ENCODE measurements at places on chromosomes 7 and 10.

DNA sequence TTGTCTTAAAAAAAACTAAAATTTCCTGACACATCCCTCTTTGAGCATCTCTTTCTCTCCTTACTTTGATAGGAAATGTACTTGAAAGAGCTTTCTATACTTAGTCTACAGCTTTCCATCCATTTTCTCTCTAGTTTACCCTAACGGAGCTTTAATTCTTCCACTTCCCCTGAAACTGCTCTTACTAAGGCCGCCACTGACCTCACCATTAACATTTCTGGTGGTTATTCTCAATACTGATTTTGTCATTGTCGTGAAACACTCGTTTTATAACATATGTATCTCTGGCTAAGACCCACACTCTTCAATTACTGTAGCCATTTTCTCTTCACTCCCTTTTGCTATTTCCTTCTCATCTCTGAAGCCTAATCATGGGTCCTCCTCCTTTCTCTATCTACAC lies 262.0 kb upstream of the FERD3L start:
- DNase-seq = no peak

GRCh38 chr10:83680470-83680891 lies 458.8 kb upstream of the GHITM start:
- no peak for DNase-seq

DNA sequence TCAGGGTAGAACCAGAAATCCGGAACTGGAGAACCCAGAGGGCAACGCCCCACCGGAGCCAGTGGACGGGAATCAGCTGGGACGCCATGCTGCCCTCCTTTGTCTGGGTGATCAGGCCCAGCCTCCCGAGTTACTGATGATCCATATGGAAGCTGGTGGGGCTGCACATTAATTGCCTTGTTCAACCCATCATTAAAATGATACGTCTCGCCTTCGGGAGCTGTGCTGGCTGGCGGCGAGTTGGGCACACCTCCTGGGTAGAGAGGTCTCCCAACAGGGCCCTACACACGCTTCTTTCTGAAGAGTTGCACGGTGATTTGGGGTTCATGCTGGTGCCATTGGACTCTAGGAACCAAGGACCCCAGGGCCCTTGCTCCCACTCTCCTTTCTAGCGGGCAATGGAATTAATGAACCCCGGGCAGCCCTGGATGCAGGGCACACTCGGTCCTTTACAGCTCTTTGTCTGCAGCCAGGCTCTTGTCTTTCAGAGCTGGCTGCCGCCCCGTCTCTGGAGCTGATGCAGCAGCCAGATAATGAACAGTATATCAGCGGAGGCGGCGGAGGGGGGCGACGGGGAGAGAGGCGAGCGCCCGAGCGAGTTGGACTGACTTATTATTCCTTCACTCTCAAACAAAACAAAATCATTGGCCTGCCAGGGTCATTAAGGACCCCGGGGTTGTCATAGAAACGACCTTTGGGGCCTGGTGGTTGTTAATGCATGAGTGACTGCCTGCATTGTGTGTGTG lies 412.2 kb upstream of the ZMIZ1 start:
- DNase-seq = no peak

DNA sequence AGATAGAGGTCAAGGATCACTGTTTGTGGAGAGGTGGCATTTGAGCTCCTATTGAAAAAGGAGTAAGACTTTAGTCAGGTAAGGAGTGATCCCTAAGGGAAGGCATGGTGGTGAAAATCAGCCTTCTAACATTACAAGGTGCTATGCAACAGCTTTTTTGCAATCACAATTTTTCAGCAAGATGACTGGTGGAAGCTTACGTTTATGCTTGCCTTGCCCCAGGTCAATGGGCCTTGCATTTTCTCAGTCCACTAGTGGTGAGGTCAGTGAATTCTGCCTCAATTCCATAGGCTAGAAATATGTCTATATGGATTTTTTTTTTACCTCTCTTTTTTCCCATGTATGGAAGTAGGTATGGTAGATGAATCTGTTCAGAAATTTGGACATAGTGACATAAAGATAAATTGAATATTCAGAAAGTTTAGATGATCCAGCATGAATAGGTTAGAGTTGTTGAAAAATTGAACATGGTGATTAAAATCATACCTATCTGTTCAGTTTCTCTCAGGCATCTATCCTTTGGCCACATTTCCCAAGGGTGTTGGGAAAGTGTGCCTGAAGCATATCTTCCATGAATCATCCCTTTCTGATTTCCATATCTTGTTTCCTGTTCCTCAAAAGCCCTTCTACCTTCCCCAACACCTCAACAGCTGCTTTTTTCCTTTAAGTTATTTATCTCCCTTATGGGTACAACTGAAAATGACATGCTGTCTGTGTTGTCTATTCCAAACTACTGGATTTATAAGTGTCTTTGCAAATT lies 71.9 kb upstream of the PTPRZ1 start:
- no peak for DNase-seq

GRCh38 chr7:101125989-101126650 lies 784 bp upstream of the SERPINE1 start:
- DNase-seq = no peak

DNA sequence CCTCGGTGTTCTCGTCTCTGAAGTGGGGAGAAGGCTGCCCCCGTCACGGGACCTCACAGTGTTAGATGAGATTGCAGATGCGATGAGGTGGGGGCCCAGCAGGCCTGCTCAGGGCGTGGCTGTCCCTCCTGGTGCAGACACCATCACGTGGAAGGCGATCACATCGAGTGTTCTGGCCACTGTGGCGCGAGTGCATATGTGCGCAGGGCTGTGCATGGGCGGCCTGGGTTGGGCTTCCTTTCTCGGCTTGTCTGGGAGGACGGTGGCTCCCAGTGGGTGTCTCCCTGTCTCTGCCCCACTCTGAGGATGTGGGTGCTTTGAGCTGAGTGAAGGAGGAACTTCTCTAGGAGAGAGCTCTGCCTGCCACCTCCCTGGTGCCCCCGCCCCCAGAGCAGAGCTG lies 83.1 kb downstream of the LHPP start:
- no peak for DNase-seq

DNA sequence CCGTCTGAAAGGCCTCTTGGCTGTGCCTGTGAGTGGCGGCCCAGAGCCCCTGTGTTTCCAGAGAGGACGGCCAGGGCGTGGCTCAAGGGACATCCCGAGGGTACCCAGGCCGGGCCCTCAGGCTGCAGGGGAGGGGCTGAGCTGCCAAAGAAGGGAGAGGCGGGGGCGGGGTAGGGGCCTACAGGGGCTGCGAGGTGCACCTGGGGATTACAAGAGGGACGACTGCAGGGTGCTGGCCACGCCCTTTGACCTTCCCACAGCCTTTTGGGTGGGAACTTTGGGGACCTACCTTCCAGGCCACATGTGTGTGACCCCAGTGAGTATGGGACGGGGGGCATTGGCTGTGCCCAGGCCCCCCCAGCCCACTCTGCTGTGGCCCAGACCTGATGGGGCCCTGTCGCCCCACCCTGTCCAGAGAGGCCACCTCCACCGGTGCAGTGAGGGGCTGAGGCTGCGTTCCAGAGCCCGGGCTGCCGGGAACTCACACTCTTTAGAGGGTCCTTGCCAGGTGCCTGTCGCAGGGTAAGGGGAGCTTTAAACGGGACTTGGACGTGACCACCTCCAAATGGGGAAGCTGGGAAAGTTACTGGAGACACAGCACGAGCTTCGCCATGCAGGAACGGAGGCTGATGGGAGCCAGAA lies 19.0 kb upstream of the NKX6-2 start:
- DNase-seq = no peak

- no peak for DNase-seq
Observed at GRCh38 chr10:90872648-90873020, 860 bp downstream of the RPP30 start.

DNA sequence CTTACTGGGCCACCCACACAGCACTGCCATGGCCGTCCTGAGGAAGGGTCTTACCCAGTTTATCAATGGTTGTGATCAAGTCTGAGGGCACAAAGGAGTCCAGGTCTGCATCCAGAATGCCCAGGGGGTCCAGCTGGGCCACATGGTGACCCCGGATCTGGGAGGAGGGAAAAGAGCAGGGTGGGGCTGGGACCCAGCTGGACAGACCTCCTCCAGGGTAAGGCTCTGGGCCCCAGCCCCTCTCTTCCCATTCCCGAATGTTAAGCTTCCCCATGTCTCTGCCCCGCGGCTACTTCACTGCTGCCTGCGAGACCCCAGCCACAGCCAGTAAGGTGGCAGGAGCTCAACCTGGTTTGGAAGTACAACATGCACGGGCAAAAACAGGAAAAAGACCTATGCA lies 9.5 kb downstream of the OGDHL start:
- DNase-seq = no peak

DNA sequence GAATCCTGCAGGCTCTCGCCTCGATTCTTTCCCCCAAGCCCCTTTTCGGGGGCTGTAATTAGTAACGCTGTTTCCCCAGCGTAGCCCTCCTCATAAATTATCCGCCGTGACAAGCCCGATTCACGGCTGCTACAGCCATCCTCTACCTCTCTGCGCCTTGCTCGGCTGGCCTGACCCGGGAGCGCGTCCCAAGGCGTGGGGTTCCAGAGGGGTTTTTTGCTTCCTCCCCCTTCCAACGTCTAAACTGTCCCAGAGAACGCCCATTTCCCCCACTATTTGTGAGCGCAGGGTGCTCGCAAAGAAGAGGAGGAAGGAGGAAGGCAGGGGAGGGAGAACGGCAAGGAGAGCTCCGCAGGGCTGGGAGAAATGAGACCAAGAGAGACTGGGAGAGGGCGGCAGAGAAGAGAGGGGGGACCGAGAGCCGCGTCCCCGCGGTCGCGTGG lies 880 bp downstream of the HOXA5 start:
- no peak for DNase-seq

DNA sequence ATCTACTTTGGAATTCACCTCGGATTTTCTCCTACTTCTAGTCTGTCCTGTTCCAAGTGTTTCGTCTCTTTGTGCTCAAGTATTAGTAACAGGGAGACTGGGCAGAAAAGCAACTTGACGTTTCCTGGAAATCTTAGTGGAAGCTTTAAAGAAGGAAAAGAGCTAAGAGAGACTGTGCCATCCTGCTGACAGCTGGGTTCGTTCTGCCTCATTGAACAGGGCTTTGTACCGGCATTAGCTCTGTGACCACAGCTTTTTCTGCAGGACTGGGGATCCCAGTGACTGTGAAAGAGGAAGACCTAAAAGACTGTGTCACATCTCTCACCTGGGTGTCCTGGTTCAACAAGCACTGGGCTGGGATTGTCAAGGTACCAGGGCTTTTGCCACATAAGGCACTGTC lies 70.8 kb upstream of the CDCA7L start:
- DNase-seq = no peak

- DNase-seq = no peak
Observed at GRCh38 chr7:28957751-28958234, 337 bp downstream of the TRIL start.

- no peak for DNase-seq
Observed at GRCh38 chr10:86953747-86954680, 3.4 kb downstream of the MMRN2 start.

Measured in stimulated activated CD8-positive, alpha-beta memory T cell treated with anti-CD3 and anti-CD28 coated beads, Interleukin-4, amount 100 ng/mL, for 1 hour (primary cell).